Kidney glomerular epithelial cell (primary cell): ENCODE measurements at places on chromosomes 11 and 22.

- DNase-seq: no peak
Measured at GRCh38 chr11:77879218-77879617, 58.3 kb downstream of the AAMDC start.

DNA sequence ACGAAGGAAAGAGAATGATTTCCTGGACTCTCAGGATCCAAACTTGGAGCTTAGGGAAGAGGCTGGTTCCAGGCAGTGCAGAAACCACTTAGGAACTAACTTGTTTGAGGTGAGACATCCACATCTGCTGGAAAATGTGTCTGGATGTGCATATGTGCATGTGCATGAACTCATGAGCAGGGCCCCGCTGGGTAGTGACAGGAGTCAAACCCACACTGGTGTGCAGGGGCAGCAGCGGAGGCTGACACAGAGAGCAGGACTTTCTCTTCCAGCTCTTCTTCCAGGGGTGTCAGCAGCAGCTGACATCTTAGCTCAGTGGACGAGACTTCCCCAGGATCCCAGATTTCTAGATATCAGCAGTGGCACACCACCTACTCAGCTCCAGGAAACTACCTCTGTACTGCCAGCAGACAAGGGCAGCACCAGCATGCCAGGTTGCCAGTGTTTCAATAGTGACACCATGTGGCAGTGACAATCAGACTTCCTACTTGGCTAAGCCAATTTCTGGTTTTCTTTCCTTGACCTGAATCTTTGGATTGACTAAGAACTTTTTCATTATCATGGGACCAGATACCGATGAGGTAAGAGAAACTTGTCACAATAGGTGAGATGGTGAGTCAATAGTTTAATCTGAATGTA lies 227.5 kb upstream of the ZC3H12C start:
- DNase-seq: no peak

DNA sequence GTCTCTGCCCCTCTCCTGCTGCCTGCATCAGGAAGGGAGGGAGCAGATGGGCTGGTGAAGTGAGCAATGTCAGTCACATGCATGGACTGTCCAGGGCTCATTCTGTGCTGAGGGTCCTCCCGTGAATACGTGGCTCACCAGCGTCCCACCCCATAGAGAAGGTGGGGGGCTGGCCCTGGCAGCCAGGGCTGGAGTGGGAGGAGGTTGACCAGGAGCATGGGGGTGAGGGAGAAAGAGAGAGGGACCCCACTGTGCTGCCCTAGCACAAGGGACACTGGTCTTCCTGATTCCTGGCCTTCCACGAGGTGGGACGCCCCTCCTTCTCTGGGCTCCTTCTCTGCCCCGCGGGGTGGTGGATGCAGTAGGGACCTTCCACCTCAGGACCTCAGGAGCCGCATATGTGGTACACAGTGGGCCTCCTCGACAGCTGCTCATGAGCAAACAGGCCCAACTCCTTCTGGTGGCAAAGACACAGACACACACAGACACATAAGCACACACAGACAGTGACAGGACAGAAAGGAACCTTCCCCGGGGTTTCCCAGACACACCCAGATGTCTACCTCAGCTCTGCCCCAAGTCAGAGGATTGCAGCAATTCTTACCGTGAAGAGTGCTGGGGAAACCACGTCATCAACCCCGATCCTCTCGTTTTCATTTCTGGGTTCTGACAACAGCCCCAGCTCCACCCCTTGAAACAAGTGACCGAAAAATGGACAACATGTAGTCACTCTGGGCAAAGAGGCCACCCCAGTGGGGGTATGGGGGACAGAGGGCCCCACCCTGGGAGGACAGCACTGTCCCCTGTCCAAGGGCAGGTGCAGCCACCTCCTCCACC lies 3.6 kb upstream of the APOBEC3A start:
- DNase-seq: no peak

- DNase-seq: no peak
Measured at GRCh38 chr22:33038131-33038772, 19.9 kb downstream of the SYN3 start.

DNA sequence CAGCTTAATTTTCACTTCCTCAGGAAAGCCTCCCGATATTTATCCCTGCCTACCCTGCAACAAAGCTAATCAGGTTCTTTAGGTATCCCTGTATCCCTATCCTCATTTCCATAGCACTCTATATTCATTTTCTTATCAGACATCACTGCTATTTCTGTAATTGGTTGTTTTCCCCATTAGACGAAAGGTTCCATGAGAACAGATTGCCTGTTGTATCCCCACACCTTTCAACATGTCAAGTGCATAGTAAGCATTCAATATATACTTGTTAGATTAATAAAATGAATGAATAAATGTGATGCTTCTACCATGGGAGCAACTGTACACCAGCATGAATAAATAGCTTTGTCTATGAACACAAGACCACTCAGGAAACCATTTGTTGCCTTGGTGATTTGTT lies 499.8 kb downstream of the DLG2 start:
- no peak for DNase-seq

- no peak for DNase-seq
Measured at GRCh38 chr11:43904742-43905535, 24.3 kb downstream of the ALKBH3 start.

DNA sequence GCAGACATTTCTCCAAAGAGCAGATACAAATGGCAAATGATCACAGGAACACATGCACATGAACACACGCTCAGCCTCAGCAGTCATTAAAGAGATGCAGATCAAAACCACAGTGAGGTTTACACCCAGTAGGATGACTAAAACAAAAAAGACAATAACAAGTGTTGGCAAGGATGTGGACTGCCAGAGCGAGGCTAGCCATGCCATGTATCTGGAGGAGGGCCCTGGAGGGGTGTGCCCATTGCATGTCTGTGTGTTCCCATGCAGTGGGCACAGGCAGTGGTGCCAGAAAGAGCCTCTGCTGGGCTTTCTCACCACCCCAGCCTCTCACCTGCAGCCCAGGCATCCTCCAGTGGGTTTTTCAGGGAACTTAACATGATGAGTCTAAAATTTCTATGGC lies 54.2 kb upstream of the KCNQ1OT1 start:
- DNase-seq: no peak

DNA sequence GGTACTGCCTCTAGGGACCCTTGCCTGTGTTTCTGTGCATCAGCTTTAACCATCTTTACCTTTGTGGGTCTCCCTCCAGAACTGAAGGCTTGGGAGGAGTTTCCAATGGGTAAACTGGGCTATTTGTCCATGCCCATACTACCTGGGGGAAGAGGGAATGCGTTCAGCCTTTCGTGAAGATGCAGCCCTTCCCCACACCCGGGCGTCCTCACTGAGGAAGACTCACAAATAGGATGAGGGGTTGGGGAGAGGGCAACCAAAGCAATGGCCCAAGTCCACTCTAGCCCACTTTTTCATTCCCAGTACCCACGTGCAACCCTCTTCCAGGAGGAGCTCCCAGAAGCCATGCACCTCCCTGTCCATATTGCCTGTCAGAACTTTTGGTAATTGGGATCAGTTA lies 61.8 kb upstream of the ADA2 start:
- no peak for DNase-seq

DNA sequence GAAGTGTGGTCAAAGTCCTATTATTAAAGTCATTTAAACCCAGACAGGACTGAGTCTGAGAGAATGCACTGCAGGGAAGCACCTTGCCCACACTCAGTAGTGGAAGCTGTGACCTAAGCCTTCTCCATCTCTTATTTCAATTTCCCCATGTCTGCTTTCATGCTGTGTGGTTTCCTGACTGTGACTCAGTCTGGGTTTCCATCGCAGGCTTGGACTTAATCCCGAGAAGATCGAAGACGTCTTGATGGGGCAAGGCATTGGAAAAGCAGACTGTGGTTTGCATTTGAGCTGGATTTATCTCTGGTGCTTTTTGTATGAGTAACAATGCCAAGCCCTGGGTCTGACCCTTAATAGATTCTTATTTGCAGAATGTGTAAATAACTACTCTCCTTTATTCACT lies 238.9 kb downstream of the NTM start:
- DNase-seq: no peak

DNA sequence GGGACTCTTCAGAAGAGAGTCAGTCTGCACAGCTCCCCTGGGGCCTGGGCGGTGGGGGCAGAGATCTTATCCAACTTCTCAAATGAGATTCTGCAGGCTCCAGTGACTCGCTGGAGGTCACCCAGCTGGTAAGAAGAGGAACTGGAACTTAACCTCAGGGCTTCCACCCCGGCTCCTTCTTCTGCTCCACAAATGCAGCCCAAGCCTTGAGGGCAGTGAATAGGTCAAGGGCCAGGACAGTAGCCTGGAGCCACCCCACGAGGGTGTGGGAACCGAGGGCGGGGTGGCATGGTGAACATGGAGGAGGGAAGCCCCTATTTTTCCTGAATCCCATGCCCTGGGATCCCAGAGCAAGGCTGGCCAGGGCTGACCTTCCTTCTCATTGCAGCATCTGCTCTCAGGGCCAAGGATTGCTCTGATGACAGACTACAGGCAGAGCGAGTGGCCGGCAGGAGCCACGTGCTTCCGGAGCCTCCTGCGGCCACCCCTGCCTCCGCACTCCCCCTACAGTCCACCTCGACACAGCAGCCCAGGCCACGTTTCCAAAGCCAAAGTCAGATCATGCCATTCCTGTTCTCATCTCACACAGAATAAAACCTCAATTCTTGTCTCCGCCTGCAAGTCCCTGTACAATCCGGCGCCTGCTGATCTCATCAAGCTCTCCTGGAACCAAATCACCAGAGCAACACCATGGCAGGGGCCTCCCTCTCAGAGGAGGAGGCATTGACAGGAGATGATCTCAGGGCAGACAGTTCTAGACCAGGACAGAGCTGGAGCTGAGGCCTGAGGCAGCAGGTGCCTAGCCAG lies 21.1 kb upstream of the UPK3A start:
- peak; percentile 69 for DNase-seq

- no peak for DNase-seq
Measured at GRCh38 chr11:18309691-18310090, 12.2 kb downstream of the HPS5 start.

GRCh38 chr11:109363682-109364081 lies 58.3 kb upstream of the C11orf87 start:
- DNase-seq: no peak

DNA sequence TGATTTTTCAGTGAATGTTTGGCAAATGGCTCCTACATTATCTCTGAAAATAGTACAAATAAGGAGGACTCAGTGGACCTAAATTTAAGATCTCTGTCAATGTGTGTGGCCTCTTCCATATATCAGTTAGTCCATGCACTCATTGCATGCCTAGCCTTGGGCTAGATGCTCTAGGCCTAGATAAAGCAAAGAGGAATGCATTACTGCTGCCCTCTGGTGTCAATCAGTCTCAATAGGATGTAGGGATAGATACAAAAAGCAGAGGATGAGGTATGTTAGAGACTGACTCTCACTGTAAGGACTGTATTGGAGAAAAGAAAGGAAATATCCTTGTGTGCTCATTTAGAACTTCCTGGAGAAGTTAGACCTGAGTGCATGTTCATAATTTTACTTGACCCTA lies 42.0 kb downstream of the MS4A2 start:
- peak; percentile 36 for DNase-seq

DNA sequence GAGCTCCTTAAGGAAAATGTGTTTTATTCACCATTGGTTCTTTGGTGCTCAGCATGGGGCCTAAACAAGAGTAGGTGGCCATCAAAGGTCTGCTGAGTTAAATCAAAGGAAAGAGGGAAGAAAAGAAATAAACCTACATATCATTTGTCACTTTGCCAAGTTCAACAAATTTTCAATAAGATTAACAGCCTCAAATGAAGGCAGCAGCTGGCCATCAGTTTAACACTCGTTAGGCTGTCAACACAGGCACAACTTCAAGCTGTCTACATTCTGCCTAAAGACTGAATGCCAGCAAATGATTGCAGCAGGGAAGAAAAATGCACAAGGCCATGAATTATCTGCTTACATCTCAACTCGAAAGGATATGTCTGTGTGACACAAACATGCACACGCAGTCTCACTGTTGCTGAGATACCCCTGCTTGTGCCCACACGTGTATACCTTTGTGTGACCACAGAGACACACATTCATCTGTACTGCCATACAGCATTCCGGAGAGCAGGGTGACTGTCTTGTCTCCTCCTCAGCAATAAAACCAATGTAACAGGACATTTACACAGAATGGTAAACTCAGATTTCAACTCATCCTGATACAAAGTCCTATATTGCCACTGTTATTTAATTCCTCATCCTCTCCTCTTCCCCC lies 40.1 kb downstream of the TRIM66 start:
- no peak for DNase-seq

DNA sequence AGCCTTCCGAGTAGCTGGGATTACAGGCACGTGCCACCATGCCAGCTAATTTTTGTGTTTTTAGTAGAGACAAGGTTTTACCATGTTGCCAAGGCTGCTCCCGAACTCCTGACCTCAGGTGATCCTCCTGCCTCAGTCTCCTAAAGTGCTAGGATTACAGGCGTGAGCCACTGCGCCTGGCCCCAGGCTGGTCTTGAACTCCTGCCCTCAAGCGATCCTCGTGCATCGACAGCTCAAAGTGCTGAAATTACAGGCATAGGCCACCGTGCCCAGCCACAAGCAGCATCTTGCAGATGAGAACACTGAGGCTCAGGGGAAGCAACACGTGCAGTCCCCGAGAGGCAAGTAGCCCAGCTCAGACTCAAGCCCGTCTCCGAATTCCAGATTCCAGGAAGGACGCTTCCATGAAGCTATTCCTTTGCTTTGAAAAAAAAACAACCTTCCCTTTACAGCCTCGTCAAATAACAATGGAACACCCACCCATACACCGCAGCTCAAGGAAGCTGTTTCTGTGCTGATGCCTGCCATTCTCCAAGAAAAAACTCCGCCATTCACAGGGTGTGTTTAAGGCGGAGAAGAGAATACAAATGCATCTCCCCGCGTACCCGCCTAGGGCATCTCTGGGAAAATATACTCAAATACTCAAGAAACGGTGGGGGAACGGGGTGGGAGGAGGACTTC lies 34.5 kb upstream of the PDGFB start:
- no peak for DNase-seq

- DNase-seq: no peak
Measured at GRCh38 chr11:36012455-36012854, 68.6 kb downstream of the LDLRAD3 start.

- no peak for DNase-seq
Measured at GRCh38 chr11:6319001-6319703, 1.1 kb downstream of the CAVIN3 start.

- peak; percentile 35 for DNase-seq
Measured at GRCh38 chr11:119421941-119422808, 797 bp downstream of the THY1 start.

DNA sequence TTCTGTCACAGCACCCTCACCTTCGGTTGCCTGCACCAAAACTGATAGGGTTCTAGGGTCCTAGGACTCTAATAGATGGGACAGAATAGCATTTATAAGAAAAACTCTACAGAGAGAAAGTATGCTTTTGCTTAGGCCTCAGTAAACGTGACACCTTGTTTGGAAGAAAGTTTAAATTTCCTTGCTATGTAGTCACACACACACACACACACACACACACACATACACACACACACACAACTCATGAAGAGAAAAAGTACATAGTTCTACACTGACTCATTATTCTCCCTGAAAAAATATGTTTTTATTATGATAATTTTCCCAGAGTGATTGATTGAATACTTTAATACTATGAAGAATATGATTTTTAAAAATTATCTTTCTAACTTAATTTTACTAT lies 220.8 kb upstream of the SNX19 start:
- DNase-seq: no peak
